ENCODE measurements at places on chromosomes 6 and 20.

- DNase-seq, result no peak
Observed at GRCh38 chr6:33105916-33106871, 30.4 kb downstream of the HLA-DPB1 start.

GRCh38 chr20:20791664-20792568 is 79.5 kb upstream of the RALGAPA2 start:
- no peak for DNase-seq

GRCh38 chr6:73610444-73611275 is 43.1 kb downstream of the SLC17A5 start:
- no peak for DNase-seq

DNA sequence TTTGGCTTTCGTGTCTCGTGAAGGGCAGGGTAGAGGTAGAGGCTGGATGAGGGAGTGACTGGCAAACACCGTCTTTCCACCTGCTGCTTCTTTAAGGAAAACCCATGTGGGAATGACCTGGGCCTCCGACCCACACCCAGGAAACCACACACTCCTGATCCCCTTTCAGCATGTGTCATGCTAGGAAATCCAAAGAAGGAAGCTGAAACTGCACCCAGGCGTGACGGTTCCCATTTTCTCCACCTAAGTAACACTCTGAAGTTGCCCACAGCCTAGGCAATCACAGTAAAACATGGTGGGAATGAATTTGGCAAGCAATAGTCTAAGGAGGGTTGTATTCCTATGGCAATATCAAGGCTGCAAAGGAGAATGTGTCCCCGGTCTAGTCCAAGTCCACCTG is 538.4 kb upstream of the NOX3 start:
- no peak for DNase-seq

- no peak for DNase-seq
Observed at GRCh38 chr6:104843229-104843628, 16.5 kb downstream of the HACE1 start.

DNA sequence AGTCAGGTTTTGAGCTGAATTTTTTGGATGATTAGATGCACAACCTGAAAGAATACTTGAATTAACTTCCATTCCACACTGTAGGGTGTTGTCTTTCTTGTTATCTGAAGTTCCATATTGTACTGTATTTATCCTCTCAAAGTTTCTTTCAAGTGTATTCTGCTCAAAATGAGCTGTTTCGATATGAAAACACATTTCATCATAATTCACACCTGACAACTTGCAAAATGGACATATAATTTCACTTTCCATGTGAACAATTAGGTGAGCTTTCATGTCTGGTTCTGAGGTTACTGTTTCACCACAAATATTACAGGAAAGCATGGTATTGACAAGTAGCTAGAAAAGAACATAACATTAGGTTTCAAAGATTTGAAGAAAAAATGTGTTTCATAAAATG is 1.7 kb downstream of the ZUP1 start:
- no peak for DNase-seq

GRCh38 chr6:138576313-138576712 is 77.0 kb upstream of the NHSL1 start:
- no peak for DNase-seq

GRCh38 chr20:18632196-18632789 is 44.4 kb downstream of the DTD1 start:
- DNase-seq, result no peak

- no peak for DNase-seq
Observed at GRCh38 chr6:117227245-117227962, 38.0 kb upstream of the VGLL2 start.

DNA sequence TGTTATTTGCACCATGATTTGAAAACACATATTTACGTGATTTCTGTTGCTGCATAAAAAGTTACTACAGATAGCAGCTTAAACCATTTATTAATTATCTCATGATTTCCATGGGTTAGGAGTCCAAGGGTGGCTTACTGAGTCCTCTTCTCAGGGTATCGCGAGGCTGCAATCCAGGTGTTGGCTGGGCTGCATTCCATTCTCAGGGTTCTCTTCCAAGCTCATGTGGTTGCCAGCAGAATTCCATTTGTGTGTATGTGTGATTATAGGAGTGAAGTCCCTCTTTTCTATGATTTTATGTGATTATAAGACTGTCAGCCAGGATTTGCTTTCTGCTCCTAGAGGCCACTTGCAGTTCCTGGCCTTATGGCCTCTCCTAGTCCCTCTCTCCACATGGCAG is 135.1 kb downstream of the FAM83B start:
- DNase-seq, result no peak

DNA sequence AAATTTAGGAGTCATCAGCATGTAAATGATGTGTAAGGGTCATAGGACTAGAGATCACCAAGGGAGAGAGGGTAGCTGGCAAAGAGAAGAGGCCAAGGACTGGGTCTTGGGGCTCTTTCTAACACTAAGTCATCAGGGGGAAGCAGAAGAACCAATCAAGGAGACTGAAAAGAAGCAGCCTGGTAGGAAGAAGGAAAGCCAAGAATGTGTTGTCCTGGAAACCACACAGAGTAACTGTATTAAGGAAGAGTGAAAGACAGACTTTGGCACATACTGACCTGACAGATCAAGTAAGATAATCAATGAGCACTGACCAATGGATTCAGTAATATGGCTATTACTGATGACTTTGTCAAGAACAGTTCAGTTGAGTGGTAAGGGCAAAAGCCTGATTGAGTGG is 42.3 kb upstream of the LAMA4 start:
- no peak for DNase-seq

GRCh38 chr6:160349020-160349441 is 853 bp downstream of the SLC22A3 start:
- DNase-seq, result no peak

DNA sequence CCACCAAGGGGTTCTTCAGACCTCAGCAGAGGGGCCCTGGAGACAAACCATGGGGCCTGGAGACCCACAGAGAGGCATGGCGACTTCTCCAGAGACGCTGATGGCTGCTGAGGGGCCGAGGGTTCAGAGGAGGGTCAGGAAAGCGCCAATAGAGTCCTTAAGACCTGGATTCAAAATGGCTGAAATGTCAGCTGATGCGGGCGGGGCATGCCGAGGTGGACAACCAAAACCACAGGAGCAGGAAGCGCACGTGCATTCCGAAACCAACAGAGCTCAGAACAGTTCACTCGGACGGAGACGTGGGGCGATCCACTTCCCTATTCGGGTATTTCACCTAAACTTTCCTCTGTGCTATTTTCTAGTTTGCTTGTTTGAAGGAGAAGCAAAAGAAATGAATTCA is 99.9 kb upstream of the RIN2 start:
- DNase-seq, result no peak

DNA sequence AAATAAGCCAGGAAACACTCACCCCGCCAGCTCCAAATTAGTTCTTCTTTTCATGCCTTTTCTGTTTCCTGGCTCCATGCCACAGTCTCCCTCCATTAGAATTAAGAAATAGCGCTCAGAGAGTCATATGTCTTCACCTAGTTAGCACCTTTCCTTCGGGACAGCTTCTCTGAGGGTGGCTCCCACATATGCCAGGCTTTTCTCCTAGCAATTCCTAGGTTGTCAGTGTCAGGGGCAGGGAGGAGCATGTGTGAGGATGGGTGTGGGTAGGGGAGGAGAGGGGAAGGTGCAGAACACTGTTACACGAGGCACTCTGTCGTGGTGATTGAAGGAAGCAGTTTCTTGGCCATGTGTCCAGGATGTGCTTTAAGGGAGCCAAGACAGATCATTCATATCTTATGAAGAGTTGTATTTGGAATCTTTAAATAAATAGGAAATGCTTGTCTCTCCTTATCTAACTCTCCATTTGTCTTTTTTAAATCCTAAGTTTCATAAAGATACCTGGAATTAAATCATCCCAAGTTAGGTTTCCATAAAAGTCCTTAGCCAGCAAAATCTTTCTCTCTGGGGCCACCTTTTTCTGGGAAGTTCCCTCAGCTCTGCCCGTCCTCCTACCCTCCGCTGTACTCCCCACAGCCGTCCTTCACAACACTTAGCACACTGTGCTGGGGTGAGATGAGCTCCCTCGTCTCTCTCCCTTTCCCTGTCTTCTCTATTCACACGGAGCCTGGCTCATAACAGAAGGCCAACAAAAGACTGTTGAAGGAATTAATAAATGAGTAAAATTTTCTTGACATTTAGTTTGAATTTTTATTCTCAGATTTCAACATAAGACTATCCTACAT is 361.0 kb downstream of the CD83 start:
- no peak for DNase-seq

GRCh38 chr6:44662461-44663121 is 275.1 kb downstream of the CDC5L start:
- DNase-seq, result no peak

Data from stimulated activated CD4-positive, alpha-beta T cell treated with anti-CD3 and anti-CD28 coated beads, TNF-alpha, amount 100 ng/mL, for 1 hour (primary cell).